Activated CD4-positive, alpha-beta T cell treated with anti-CD3 and anti-CD28 coated beads, Interleukin-2, amount 50 U/mL, for 48 hours (primary cell): ENCODE measurements at places on chromosomes 6 and 20.
A peak's percentile ranks its signal among the peaks of the same experiment; 100 is the strongest.

DNA sequence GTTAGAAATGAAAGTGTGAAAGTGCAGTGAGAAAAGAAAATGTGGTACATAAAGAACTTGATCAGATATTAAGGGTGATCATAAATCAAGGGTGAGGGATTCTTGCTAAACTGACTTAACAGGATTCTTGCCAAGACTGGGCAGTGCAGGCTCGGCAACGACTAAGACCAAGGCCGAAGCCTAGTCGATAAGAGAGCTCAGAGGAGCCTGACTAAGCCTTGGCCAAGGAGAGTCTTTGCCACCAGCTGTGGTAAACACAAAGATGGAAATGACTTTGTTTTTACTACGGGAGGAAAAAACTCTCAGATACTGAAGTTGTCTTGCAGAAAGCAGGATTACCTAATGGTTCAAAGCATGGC, 196.6 kb downstream of the LY86 start:
- no peak for DNase-seq

GRCh38 chr6:98779618-98780017, 54.8 kb upstream of the POU3F2 start:
- DNase-seq = no peak

- DNase-seq = no peak
Observed at GRCh38 chr6:51339728-51340127, 521.1 kb downstream of the TFAP2B start.

GRCh38 chr6:72500669-72501068, 121.2 kb upstream of the KCNQ5 start:
- DNase-seq = no peak

- peak; percentile 52 for DNase-seq
Observed at GRCh38 chr6:138007014-138007472, 100.2 kb downstream of the PERP start.

- DNase-seq = no peak
Observed at GRCh38 chr20:63202811-63203526, 13.0 kb downstream of the YTHDF1 start.

GRCh38 chr20:57960803-57961575, 251.2 kb upstream of the PMEPA1 start:
- no peak for DNase-seq

DNA sequence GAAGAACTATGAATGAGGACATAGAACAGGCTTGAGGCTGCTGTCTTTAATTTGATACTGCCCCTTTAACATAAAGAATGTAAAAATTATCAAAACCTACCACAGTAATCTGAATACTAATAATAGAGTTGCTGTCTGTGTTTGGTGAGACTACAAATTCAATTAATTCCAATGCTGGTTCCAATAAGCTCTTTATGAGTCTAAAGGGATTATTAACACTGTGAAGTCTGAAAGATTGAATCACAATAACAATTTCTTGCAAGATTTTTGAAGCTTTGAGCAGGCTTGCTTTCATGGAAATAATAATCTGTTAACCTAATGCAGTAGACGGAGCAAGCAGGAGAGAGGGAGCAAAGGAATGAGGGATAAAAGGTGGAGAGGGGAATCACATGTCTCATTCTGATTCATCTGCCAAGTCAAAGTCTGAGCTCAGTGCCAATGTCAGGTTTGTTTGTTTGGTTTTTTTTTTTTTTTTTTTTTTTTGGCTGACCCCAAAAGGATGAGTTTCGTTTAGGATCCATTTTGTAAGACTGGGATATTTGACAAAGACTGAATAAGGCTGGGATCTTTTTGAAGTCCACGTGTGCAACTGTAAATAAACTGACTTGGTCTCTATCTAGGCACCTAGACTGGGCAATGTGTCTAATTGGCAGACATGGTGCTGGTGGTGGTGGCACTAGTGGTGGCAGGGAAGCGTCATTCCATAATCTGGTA, 211.6 kb downstream of the RNF144B start:
- no peak for DNase-seq

DNA sequence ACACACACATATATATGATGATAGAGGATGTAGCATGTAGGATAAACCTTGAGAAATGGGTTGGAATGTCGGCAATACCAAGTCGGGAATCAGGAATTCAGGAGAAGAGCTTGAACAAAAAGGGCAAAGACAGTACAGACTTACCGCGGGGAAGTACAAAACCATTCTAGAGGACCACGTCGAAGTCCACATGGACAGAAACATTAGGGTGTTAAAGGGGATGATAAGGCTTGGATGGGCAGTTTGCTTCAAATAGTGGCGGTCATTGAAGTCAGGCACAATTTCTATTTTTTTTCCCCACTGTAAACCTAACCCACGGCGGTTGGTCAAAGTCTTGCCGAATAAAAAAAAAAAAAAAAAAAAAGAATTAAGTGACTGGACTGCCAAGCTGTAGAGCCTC, 766 bp upstream of the NUS1 start:
- no peak for DNase-seq

DNA sequence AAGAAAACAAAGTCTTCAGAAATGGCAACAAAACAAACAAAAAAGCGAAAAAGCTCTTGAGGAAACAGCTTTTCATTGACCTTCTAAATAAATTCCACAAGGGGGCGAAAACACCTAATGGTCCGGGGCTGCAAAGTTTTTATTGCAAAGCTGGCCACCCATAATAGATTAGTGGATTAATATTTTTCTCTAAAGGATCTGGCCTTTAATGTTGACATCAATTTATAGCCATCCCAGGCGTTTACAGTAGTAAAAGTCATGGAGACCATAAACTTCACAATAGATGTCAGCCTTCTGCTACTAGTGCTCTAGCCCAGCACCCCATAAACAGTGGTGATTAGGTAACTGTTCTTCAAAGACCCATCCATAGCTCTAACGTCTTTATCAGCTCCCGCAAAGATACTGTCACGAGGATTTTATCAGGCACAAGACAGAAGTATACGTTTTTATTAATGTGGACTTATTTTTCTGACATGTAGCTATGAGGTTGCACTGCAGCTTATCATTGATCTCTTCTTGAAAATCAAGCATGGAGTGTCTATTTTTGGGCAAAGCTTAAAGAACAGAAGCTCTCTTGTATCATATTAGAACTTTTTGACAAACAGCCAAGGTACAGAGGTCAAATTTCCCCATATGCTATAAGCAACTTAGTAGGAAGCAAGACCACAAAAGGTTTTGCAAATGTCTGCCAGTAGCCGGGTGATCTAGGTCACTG, 4.7 kb downstream of the CITED2 start:
- DNase-seq = no peak

DNA sequence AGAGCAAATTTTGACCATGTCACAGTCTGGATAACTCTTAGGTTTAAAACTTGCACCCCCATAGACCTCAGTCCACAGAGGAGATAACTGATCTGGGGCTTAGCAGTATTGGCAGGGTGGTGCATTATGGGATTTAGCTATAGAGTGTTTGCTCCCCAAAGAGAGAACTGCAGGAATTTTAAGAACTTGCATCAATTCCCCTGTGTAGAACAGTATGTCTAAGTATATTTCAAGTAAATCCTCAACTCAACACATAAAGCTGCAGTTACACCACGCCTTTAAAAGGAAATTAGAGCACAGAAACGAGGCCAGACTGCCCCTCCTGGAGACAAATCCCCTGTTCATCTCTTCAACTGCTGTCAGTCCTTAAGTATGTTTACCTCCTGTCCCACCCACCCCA, 144.9 kb downstream of the TRMT11 start:
- DNase-seq = no peak

DNA sequence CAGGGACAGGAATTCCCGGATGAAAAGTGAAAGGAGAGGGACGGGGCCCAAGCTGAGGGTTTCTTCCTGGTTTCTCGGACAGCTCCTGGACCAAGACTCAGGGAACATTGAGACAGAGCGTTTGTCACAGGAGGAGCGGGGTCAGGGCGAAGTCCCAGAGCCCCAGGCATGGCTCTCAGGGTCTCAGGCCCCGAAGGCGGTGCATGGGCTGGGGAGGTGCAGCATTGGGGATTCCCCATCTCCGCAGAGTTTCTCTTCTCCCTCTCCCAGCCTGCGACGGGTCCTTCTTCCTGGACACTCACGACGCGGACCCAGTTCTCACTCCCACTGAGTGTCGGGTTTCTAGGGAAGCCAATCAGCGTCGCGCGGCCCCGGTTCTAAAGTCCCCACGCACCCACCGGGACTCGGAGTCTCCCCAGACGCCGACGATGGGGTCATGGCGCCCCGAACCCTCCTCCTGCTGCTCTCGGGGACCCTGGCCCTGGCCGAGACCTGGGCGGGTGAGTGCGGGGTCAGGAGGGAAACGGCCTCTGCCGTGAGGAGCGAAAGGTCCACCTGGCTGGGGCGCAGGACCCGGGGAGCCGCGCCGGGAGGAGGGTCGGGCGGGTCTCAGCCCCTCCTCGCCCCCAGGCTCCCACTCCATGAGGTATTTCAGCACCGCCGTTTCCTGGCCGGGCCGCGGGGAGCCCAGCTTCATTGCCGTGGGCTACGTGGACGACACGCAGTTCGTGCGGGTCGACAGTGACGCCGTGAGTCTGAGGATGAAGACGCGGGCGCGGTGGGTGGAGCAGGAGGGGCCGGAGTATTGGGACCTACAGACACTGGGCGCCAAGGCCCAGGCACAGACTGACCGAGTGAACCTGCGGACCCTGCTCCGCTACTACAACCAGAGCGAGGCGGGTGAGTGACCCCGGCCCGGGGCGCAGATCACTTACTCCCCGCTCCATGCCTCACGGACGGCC, 54.6 kb upstream of the POLR1H start:
- peak; percentile 30 for DNase-seq

DNA sequence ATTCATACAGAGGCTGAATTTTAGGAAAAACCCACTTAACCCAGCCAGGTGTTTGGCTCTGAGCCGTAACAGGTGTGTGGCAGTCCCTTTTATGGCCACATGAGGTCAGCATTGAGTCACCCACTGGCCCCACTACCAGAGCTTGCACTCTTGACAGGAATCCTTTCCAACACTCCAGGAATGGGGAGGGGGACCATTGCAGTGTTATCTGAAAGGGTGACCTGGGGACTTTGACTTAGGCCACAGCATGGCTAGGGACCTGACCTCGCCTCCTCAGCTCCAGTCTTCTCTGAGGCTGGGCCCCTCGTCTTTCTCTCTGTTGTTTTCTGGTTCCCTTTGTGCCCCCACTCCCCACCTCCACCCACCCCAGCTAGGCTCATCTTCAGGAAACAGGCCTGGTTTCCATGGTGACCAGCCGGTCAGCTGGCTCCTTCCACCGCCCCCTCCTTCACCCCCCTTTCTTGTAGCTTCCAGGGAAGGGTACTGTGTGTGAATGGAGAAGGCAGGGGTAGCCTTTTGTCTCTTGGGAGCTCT, 2.1 kb upstream of the TMEM151B start:
- DNase-seq = peak; percentile 69

- DNase-seq = no peak
Observed at GRCh38 chr6:169981969-169982368, 230.5 kb downstream of the ERMARD start.

GRCh38 chr6:4352731-4353130, 217.4 kb upstream of the ECI2 start:
- DNase-seq = no peak

- DNase-seq = no peak
Observed at GRCh38 chr6:119895626-119896025, 546.1 kb upstream of the MAN1A1 start.

- peak; percentile 82 for DNase-seq
Observed at GRCh38 chr6:152897807-152898399, 84.9 kb downstream of the FBXO5 start.

GRCh38 chr6:130975325-130975724, 87.7 kb downstream of the EPB41L2 start:
- no peak for DNase-seq

DNA sequence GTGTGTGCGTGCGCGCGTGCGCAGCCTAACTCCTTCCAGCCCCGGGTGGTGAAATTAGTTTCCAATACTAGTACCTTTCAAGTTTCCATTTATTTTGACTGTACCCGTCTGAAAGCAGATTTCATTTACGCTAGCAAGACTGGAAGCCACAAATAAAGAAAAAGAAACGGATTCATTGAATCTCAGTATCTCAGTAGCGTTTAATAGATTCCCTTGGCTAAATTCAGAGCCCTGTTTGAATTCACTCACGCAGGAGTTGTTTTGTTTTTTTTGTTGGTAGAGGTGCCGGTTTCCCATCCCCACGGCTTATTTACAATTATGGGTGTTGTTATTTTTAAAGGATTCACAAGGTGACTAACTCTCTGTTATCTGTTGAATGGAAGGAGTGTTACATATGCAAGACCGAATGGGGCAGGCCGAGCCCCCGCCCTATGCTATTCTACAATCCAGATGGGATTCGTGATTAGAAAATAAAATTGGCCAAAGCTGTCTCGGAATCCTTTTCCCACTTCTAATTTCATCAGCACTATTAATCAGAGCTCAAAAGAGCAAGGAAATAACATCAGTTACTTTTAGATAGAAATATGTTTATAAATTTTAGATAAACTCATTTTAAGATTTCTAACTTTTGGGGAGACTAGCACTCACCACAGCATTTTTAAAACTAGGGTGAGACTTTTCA, 2.3 kb upstream of the INSM1 start:
- no peak for DNase-seq

- DNase-seq = no peak
Observed at GRCh38 chr6:169263836-169264608, 10.4 kb upstream of the THBS2 start.

DNA sequence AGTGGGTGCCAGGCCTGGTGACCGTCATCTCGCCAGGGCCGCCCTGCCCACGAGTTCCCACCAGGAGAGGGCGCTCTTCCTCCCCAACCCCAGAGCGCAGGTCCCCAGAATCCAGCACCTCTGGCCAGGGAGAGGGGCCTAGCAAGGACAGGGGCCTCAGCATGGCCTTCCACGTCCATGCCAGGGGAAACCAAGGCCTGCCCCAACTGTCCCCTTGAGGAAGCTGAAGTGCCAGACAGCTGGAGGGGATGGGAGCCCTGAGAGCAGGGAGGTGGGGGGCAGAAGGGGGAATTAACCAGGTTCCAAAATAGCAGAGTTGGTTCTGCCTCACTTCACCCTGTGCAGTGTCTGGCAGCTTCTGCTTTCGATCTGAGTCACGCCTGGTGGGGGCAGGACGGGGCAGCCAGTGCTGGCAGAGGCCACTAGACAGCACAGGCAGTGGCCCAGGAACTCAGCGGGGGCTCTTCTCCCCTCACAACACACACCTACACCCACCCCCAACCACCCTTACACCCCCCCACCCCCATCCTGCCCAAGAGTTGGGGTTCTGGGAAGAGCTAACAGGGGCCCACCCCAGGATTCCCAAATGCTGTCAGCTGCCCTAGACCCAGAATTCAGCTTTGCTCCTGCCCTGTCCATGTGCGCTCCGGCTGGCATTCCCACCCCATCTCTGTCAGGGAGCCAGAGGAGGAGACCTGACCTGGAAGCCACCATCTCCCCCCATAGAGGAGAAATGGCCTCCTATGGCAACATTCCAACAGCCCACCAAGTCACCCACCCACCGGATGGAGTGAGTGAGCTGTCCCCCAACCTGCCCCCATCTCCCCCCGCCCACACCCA, 29.2 kb downstream of the TFEB start:
- DNase-seq = peak; percentile 85

DNA sequence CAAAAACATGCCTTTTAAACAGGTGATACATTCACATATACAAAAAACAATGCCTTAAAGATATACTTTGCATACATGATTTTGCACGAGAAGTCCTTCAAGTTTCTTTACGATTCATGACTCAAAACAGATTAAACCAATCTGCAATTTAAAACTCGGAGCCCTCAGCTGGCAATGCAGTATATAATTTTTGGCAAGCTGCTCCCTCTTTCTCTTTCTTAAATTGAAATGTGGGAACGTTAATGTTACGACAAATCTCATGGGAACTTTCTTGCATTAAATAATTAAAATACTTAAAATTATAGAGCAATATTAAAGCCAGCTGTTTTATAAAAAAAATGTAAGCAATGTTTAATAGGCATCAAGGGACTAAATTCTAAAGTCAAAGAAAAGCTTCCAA, 334.6 kb downstream of the ESR1 start:
- DNase-seq = no peak
